Glutamatergic neuron (in vitro differentiated cells): ENCODE measurements at places on chromosomes 7 and 10. TPM values are rescaled to one million over a fixed set of nuclear protein-coding genes. Genes with fewer than 3 reads are reported as not detected.

GRCh38 chr7:157310676-157311185 lies 26.1 kb upstream of the DNAJB6 start:
- no peak overlapping the region for H3K4me3 ChIP-seq
- no peak for DNase-seq
- H3K36me3 ChIP-seq, result no peaks in the 10 kb centered on the region
- H3K27ac ChIP-seq, result no peak overlapping the region

DNA sequence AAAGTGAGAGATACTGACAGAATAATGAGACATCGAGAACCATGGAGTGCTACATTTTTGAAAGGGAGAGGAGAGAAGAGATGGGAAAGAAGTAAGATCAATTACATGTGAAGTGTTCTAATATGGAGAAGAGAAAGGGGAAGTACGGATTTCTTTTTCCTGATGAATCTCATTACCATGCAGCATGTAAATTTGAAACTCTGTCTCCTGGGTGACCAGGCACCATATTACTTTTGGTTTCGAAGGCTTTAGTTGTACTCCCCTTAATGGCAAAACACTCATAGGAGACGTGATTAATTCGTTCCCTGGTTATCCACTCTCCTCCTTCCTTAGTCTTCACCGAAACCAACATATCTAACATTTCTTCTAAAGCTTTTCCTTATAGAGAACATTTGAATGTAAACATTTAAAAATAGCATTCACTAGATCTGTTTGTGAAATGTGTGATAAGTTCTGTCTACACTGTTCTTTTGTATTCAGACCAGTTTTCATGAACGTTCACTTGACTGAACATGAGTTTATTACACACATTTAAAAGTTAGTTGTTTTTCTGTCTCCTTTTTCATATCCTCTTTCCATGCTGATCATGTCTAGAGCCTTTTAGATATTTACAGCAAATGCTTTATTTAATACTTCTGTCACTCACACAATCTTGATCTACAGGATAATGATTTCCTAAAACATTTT lies 80.2 kb upstream of the MSRB2 start:
- H3K36me3 ChIP-seq, result peaks cover 10% of the 10 kb centered on the region
- no peaks in the 10 kb centered on the region for H3K27me3 ChIP-seq
- no peak overlapping the region for H3K4me3 ChIP-seq
- H3K27ac ChIP-seq, result no peak overlapping the region

- H3K27ac ChIP-seq, result no peak overlapping the region
- H3K36me3 ChIP-seq, result no peaks in the 10 kb centered on the region
- DNase-seq, result no peak
- no peaks in the 10 kb centered on the region for H3K27me3 ChIP-seq
Measured at GRCh38 chr10:122033224-122033926, 44.4 kb downstream of the TACC2 start.

DNA sequence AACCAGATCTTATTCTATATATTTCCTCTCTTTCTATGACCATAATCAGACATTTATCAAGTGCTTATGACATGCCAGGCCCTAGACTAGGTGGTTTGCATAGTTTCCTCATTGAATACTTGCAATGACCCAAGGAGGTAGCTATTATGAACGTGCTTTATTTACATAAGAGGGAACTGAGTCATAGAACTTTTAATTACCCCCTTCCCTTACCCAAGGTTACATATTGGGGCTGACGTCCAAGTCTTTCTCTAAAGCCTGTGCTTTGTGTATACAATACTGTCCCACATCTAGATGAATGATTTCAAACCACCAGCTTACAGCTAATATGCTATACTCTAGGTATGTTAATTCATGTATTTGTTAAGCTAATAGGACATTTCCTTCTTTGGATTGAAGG lies 91.9 kb upstream of the NPY start:
- H3K36me3 ChIP-seq, result no peaks in the 10 kb centered on the region
- no peak for DNase-seq
- H3K27ac ChIP-seq, result no peak overlapping the region
- no peaks in the 10 kb centered on the region for H3K4me1 ChIP-seq
- H3K27me3 ChIP-seq, result no peaks in the 10 kb centered on the region
- no peak overlapping the region for H3K4me3 ChIP-seq

GRCh38 chr7:107882766-107883165 lies 8.2 kb upstream of the DLD start:
- no peak overlapping the region for H3K27ac ChIP-seq
- DNase-seq, result no peak
- H3K36me3 ChIP-seq, result no peaks in the 10 kb centered on the region
- H3K4me3 ChIP-seq, result no peak overlapping the region

GRCh38 chr10:44828508-44829142 lies 82.5 kb upstream of the TMEM72 start:
- no peaks in the 10 kb centered on the region for H3K27me3 ChIP-seq
- no peak for DNase-seq
- H3K4me1 ChIP-seq, result no peaks in the 10 kb centered on the region
- no peak overlapping the region for H3K27ac ChIP-seq
- H3K4me3 ChIP-seq, result no peak overlapping the region

DNA sequence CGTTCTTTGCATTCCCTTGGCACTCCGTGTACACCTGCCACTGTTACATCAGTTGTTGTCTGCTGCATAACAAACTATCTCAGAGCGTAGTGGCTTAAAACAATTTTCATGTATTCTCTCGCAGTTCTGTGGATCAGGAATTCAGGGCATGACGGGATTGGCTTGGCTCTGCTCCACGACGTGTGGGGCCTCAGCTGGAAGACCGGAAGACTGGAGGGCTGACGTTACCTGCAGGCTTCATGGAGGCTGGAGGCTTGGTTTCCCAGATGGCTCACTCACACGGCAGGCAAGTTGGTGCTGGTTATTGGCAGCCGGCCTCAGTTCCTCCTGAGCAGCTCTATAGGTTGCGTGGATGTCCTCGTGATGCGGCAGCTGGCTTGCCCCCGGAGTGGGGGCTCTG lies 25.5 kb downstream of the NYAP1 start:
- H3K36me3 ChIP-seq, result no peaks in the 10 kb centered on the region
- H3K4me3 ChIP-seq, result no peak overlapping the region
- DNase-seq, result no peak
- H3K4me1 ChIP-seq, result no peaks in the 10 kb centered on the region

- DNase-seq, result no peak
- H3K27ac ChIP-seq, result no peak overlapping the region
- H3K4me3 ChIP-seq, result no peak overlapping the region
- H3K36me3 ChIP-seq, result no peaks in the 10 kb centered on the region
Measured at GRCh38 chr7:14834456-14834855, 68.1 kb downstream of the DGKB start.

GRCh38 chr10:43640603-43641002 lies 8.1 kb downstream of the ZNF32 start:
- no peak overlapping the region for H3K27ac ChIP-seq
- no peak for DNase-seq
- no peaks in the 10 kb centered on the region for H3K4me1 ChIP-seq
- no peaks in the 10 kb centered on the region for H3K27me3 ChIP-seq
- H3K4me3 ChIP-seq, result no peak overlapping the region

- no peak for DNase-seq
- H3K27ac ChIP-seq, result no peak overlapping the region
- H3K4me3 ChIP-seq, result no peak overlapping the region
- no peaks in the 10 kb centered on the region for H3K4me1 ChIP-seq
Measured at GRCh38 chr10:8225187-8225586, 170.7 kb downstream of the GATA3 start.

- no peaks in the 10 kb centered on the region for H3K36me3 ChIP-seq
- DNase-seq, result no peak
- no peaks in the 10 kb centered on the region for H3K4me1 ChIP-seq
- H3K27me3 ChIP-seq, result no peaks in the 10 kb centered on the region
Measured at GRCh38 chr7:77184990-77185389, 14.6 kb downstream of the FGL2 start.

GRCh38 chr7:6205971-6206660 lies 66.3 kb downstream of the CYTH3 start:
- peaks cover 2% of the 10 kb centered on the region for H3K4me1 ChIP-seq
- DNase-seq, result no peak
- no peaks in the 10 kb centered on the region for H3K27me3 ChIP-seq
- no peak overlapping the region for H3K27ac ChIP-seq
- H3K36me3 ChIP-seq, result no peaks in the 10 kb centered on the region

DNA sequence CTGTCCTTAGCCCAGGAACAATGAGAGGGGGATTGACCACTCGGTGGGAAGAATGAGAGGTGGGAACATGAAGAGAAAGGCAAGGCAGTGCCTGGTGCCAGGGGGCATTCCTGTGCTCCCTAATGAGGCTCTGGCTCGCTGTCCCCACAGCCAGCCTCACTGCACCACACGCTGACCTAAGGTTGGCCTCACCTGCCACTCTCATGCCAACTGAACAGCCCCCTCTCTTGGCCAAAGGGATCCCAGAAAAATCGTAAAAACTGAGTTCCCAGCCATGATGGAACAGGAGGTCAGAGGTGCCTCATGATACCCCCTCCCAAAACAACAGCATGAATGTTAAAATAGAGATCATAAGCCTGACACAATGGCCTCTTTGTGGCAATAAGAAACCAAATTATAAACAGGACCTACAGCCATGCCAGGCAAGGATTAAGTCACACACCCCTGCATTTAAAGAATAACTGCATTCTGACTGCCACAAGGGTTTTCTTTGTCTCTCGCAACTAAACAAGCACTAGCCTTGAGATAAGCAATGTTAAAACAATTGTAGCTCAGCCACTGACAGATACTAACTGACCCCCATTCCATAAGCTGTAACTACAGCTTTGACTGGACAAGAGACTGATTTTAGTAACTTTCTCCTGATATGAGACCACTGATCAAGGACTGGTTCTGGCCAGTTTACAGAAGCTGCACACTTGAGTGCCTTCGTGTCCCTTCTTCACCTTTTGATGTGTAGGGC lies 149.2 kb downstream of the SH2D4B start:
- H3K27me3 ChIP-seq, result peaks cover 2% of the 10 kb centered on the region
- DNase-seq, result no peak
- H3K27ac ChIP-seq, result no peak overlapping the region

- DNase-seq, result no peak
- no peaks in the 10 kb centered on the region for H3K36me3 ChIP-seq
- H3K27ac ChIP-seq, result peak overlapping the region; percentile 90
- H3K4me1 ChIP-seq, result peaks cover 3% of the 10 kb centered on the region
- H3K4me3 ChIP-seq, result no peak overlapping the region
Measured at GRCh38 chr7:85829817-85830432, 643.1 kb upstream of the SEMA3D start.

- H3K36me3 ChIP-seq, result peaks cover 6% of the 10 kb centered on the region
- H3K4me3 ChIP-seq, result no peak overlapping the region
- DNase-seq, result no peak
- no peaks in the 10 kb centered on the region for H3K4me1 ChIP-seq
- H3K27me3 ChIP-seq, result peaks cover 2% of the 10 kb centered on the region
Measured at GRCh38 chr10:6006991-6007390, 29.6 kb upstream of the IL15RA start.

DNA sequence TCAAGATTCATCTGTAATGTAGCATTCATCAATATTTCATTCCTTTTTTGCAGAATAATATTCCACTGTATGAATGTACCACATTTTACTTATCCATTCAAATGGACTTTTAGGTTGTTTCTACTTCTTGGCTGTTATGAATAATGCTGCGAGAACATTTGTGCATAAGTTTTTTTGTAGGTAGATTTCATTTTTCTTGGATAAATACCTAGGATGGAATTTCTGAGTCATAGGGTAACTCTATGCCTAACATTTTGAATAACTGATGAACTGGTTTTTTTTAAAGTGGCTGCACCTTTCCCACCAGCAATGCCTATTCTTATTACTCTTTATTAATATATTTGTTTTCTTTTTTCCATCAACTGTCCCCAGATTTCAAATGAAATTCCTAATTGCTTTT lies 9.1 kb upstream of the XPNPEP1 start:
- H3K36me3 ChIP-seq, result no peaks in the 10 kb centered on the region
- H3K27ac ChIP-seq, result no peak overlapping the region
- H3K27me3 ChIP-seq, result no peaks in the 10 kb centered on the region

GRCh38 chr7:77950548-77950947 lies 152.0 kb downstream of the PHTF2 start:
- no peak overlapping the region for H3K27ac ChIP-seq
- no peak overlapping the region for H3K4me3 ChIP-seq

DNA sequence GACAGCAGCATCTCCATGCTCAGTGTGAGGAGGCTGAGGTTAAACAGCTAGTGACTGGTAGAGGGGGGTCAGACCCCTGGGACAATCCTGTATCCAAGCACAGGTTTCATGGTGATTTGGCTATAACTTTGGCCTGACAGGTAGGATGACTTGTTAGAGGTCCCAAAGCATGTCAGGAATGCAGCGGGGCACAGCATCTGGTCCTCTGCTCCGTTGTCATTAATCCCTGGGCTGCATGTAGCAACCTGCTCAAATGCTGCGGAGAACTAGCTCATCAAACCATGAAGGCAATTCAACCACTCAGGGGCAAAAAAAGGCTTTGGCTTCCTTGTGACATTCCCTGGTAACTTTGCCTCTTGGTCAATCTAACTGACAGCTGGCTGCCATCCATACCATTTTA lies 26.8 kb downstream of the WNT2 start:
- H3K27me3 ChIP-seq, result no peaks in the 10 kb centered on the region
- no peaks in the 10 kb centered on the region for H3K36me3 ChIP-seq
- no peak overlapping the region for H3K4me3 ChIP-seq
- H3K27ac ChIP-seq, result no peak overlapping the region
- no peaks in the 10 kb centered on the region for H3K4me1 ChIP-seq
- no peak for DNase-seq

GRCh38 chr10:3445648-3446047 lies 273.1 kb upstream of the PITRM1 start:
- no peak overlapping the region for H3K27ac ChIP-seq
- no peaks in the 10 kb centered on the region for H3K27me3 ChIP-seq
- H3K4me3 ChIP-seq, result no peak overlapping the region

- no peaks in the 10 kb centered on the region for H3K4me1 ChIP-seq
- peaks cover 1% of the 10 kb centered on the region for H3K27me3 ChIP-seq
- no peak overlapping the region for H3K4me3 ChIP-seq
- no peak overlapping the region for H3K27ac ChIP-seq
Measured at GRCh38 chr10:130513686-130514476, 377.7 kb downstream of the GLRX3 start.

- H3K27me3 ChIP-seq, result peaks cover 6% of the 10 kb centered on the region
- no peak overlapping the region for H3K27ac ChIP-seq
- no peak overlapping the region for H3K4me3 ChIP-seq
- no peak for DNase-seq
- no peaks in the 10 kb centered on the region for H3K36me3 ChIP-seq
Measured at GRCh38 chr10:95300022-95300539, 9.3 kb upstream of the PDLIM1 start.

DNA sequence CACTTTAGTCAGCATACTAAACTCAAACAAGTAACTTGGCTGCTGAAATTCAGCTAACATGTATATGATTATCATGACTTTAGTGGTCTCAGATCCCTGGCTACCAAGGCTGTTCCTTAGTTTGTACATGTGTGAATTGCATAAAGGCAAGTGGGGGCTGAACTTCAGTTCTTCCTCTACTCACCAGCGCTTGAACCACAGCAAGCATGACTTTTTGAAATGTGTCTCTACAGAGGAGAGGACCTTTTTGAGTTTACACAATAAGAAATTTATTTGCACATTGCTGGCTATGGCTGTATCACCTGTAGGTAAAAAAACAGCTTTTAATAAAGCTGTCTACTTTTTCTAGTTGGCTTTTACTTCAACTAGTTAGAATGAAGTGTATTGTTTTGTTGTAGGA lies 48.8 kb downstream of the MDFIC start:
- H3K27ac ChIP-seq, result no peak overlapping the region
- no peaks in the 10 kb centered on the region for H3K27me3 ChIP-seq
- H3K4me1 ChIP-seq, result peaks cover 9% of the 10 kb centered on the region
- no peak for DNase-seq
- no peaks in the 10 kb centered on the region for H3K36me3 ChIP-seq

Gene ACHE
- 30.0 TPM for total RNA-seq

Gene ARMC3
- total RNA-seq, result not detected

Gene TFR2
- 5.1 TPM for total RNA-seq

Gene SOSTDC1
- not detected for total RNA-seq

Gene HOGA1
- total RNA-seq, result not detected

Gene UTF1
- 0.61 TPM for total RNA-seq

Gene ITGA8
- 0.93 TPM for total RNA-seq

Gene LRRD1
- total RNA-seq, result 0.15 TPM
